GM04503 (cell line): ENCODE measurements at places on chromosomes 16 and 17.

GRCh38 chr16:64094992-64095634 is 1026.8 kb downstream of the CDH11 start:
- DNase-seq = peak; percentile 52

DNA sequence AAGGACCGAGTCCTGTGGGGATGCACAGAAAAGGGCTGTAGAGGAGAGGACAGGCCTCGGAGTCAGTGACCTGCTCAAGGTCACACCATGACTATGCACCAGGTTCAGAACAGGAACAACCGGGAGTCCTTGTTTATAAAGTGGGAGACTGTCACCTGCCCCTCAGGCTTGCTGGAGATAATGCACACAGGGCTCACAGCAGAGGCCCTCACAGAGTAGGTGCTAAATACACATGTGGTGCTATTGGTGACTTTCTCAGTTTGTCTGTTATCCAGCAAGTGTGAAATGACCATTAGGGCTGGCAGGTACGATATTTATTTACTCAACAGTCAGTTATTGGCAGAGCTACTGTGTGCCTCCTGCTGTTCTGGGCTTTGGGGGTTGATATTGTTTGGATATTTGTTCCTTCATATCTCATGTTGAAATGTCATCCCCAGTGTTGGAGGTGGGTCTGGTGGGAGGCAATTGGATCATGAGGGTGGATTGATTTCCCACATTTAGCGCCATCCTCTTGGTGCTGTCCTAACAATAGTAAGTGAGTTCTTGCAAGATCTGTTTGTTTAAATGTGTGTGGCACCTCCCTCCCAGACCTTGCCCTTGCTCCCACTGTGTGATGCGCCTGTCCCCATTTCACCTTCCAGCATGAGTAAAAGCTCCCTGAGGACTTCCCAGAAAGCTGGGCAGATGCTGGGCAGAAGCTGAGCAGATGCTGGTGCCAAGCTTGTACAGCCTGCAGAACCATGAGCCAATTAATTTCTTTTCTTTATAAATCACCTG is 162.1 kb upstream of the MPHOSPH6 start:
- no peak for DNase-seq

- no peak for DNase-seq
Measured at GRCh38 chr17:7626956-7627249, 718 bp downstream of the SAT2 start.

DNA sequence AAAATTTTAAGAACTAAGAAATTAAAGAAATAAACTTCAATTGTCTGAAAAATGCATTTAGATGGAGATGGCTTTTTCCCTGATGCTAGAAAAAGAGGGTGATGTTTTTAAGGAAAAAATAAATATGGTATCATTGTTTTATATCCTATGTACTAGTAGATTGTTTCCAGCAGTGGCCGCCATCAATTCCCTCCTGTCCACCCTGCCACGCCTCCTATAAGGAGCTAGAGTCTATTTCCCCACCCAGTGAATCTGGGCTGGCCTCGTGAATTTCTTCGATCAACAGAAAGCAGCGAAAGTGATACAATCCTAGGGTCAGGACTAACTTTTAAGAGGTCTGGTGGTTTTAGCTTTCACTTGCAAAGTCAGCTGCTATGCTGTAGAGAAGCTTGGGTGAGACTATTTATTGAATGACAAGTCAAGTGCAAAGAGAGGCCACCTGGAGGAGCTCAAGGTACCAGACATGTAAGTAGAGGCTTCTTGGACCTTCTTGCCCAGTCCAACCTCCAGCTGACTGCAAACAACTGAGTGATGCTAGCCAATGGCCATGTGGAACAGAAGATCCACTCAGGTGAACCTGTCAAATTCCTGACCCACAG is 80.9 kb upstream of the MTMR4 start:
- DNase-seq = no peak

DNA sequence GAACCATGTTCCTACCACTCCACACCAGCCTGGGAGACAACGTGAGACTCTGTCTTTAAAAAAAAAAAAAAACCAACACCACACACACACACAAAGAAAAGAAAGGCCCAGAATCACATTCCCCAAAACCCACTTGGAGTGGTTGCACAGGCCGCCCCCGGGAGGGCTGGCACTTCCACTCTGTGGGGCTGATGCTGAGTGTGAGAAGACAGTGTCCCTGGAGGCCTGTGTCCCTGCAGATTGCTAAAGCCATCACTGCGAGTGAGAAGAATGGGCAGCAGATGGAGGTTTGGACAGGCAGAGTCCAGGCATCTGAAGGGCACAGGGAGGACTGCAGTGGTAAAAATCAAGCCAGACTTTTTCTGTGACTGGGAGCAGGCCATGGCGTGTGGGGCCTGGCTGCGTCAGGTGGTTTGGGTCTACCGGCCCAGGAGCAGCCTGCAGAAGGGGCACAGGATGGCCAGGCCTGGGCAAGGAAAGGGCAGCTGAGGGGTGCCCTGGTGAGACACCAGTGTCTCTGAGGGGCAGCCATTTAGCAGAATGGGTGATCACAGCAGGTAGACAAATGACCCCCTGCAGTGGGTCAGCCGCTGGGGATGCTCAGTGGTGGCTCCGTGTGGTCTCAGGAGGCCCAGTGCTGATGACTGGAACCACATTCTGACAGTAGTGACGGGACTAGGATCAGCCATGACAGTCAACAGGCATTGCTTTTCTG is 13.1 kb downstream of the CTRB2 start:
- no peak for DNase-seq

DNA sequence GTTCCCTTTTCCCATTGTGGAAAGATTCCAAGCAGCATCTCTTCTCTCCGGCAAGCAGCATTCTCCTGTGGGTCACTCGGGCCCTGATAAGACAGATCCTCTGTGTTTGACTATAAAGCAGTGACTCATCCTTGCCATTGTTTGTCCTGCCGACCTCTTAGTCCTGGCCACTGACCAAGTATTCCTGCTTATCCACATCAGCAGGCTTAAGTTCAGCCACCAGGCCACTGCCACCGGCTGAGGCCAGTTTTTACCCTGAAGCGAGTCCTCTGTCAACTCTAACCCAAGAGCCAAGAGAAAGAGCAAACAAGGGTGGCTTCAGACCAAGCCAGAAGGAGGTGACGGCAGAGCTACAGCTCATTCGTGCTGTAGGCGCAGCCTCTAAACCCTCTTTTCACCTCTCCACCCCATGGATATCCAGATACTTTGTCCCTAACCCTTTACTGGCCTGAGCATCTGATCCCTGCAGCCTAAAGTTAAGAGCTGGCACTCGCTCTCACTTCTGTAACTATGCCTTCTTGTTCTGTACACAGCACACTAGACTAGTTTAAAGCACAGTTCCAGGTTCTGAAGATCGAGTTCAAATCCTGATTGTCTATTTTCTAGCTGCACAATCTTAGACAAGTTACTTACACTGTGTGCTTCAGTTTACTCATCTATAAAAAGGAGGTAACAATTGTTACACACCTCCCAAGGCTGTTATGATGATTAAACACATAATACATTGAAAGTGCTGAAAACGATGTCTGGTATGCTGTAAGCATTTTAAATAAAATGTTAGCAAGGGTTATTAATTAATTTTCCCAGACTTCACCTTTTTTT is 31.0 kb downstream of the SOX9 start:
- no peak for DNase-seq

GRCh38 chr16:11004351-11004750 is 60.0 kb downstream of the CLEC16A start:
- no peak for DNase-seq

DNA sequence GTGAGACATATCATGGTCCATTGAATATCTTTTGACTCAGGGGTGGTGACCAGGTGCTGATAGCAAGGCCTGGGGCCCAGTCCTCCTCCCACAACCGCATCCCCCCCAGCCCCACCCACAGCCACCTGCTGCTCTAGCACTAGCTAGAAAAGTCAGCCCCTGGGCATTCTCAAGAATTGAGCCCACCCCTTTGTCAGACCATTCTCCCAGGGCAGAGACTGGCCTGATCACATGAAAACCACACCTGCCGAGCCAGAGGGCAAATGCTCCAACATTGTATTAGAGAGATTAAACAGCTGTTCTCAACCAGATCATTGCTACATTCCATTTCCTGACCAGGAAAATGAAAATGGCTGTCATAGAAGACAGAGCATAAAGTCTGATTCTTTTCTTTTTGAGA is 62.4 kb downstream of the RAB11FIP4 start:
- DNase-seq = no peak

DNA sequence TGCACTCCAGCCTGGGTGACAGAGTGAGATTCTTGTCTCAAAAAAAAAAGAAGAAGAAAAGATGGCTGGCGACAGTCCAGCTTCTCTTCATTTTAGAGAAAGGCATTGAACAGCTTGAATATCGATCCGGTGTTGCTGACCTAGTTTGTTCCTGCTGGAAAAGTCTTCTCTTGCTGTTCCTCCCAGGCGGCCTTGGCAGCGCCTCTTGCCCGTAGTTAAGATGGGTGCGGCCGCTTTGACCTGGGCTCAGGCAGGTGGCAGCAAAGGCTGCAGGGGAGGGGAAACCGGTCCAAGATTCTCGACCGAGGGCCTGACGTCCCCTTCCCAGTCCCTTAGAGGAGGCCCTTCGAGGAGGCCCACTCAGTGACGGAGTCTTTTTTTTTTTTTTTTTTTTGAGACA is 3.8 kb upstream of the ZNF764 start:
- no peak for DNase-seq

- no peak for DNase-seq
Measured at GRCh38 chr17:56213031-56213430, 59.8 kb downstream of the ANKFN1 start.

GRCh38 chr17:57750109-57750871 is 5.2 kb upstream of the CCDC182 start:
- DNase-seq = no peak

GRCh38 chr16:77171745-77172635 is 19.0 kb upstream of the MON1B start:
- DNase-seq = no peak

DNA sequence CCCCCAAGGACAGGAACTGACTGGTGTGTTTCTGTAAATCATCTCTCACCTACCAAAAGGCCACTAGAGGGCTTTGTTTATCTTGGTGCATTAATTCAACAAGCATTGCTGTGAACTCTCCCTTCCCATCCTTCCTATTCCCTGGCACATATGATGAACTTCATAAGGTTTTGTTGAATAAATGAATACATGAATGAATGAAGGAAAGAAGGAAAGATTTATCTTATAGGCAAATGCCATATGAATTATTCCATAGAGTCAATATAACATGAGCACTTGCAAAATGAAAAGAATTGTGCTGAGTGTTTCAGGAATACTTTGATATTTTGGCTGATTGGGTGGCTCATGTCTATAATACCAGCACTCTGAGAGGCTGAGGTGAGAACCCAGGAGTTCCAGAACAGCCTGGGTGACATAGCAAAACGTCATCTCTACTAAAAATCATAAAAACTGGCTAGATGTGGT is 4.3 kb downstream of the SPDYE4 start:
- DNase-seq = no peak
